IMR-90 (cell line): ENCODE measurements at places on chromosomes 5 and 9. TPM values are rescaled to one million over a fixed set of nuclear protein-coding genes. Genes with fewer than 3 reads are reported as not detected.

UBE2QL1 gene
- total RNA-seq = not detected in 2 replicates

RNF38 gene
- 8.8 and 11.9 TPM in 2 replicates for total RNA-seq

DNA sequence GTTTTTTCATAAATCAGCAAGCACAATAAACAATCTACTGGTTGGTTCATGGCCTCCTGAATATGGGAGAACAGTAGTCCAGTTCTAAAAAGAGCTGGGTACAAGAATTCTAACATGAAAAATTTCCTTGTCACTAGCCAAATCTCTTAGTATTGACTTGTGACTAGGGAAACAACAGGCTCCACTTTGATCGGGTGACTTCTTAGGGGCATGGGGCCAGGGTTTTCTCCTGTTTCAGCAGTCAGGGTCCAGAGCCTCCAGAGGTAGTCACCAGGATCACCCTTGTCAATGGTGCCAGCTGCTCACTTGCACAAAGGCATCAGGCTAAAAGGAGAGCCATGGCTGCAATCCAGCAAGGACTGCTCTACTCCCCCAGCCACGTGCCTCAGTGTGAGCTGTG is 38.1 kb downstream of the LPAR1 start:
- peaks cover 16% of the 10 kb centered on the region for H3K36me3 ChIP-seq
- H3K4me3 ChIP-seq = no peak overlapping the region
- DNase-seq = no peak
- peaks cover 25% of the 10 kb centered on the region for H3K4me1 ChIP-seq
- no peak overlapping the region for H3K27ac ChIP-seq

LMBRD2 gene
- 5.2 and 11.4 TPM in 2 replicates for total RNA-seq

DNA sequence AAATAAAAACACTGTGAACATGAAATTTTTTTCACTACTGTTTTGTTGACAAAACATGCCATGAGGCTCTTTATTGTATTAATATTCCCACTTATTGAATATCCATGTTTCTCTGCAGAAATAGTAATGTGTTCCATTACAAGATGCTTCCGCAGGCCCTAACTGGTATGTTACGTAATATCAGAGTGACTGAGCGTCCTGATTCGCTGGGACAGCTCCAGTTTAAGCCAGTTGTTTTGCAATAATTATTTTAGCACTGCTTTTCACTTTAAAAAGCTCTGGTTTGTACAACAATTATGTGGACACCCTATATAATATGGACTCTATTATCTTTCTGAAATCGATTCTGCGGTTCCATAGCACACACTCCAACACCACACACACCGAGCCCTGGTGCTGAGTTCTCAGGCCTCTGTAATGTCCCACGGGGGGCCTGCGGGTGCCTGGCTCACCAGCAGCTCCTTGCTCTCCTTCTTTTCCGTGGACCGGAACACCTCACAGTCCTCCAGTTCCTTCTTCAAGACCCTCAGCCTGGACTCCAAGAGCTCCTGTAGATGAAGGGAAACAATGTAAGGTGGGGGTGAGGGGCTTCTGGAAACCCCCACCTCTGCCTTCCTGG is 1.8 kb downstream of the TRIM7 start:
- peaks cover 4% of the 10 kb centered on the region; the same call in 1 of the 2 replicates for H3K4me1 ChIP-seq
- no peak overlapping the region for H3K4me3 ChIP-seq
- no peaks in the 10 kb centered on the region; the same call in 1 of the 2 replicates for H3K27me3 ChIP-seq
- no peaks in the 10 kb centered on the region for H3K36me3 ChIP-seq
- H3K27ac ChIP-seq = no peak overlapping the region

DNA sequence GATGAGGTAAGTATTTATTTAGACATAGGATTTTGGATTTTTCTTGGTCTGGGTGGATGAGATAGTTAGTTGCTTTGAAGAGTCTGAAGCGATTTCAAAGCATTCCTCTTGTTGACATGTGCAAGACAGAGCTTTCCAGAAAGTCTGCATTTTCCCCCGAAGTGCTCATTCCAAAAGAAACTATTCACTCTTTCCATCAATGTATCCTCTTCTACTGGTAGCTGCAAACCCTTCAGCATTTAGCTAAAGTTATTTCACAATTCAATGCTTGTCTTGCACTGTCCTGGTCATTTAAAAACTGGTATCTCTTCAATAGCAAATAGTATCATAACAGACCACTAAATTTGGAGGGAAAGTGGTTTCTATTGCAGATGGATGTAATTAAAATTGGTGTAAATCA is 13.0 kb downstream of the NREP start:
- H3K27ac ChIP-seq = no peak overlapping the region
- H3K27me3 ChIP-seq = no peaks in the 10 kb centered on the region
- no peaks in the 10 kb centered on the region for H3K36me3 ChIP-seq
- H3K4me3 ChIP-seq = no peak overlapping the region
- DNase-seq = peak; percentile 44

PCSK1 gene
- not detected in 2 replicates for total RNA-seq

MEIKIN gene
- total RNA-seq = not detected in 2 replicates

CCDC192 gene
- total RNA-seq = not detected in 2 replicates

FOXE1 gene
- under 0.01 and 0.28 TPM in 2 replicates for total RNA-seq

DNA sequence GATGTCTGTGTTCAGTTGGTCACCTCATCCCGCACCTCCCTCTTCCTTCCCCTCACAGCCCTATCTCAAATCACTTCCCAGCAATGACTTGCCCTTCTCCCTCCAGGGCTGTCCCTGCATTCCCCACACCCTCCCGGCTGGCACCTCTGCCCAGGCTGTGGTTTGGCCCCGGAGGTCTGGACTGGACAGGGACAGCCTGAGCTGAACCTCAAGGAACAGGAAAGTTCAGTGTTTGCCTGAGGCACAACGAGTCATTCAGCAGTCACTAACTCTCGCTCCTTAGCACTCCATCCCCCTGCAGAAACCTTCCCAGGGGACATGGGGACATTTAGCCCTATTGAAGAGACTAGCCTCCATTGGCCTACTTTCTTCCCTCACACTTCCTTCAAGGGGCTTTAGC is 58.3 kb upstream of the MAP3K1 start:
- peak; percentile 32 for DNase-seq
- H3K4me3 ChIP-seq = no peak overlapping the region
- H3K27me3 ChIP-seq = no peaks in the 10 kb centered on the region

- H3K4me1 ChIP-seq = no peaks in the 10 kb centered on the region
- H3K4me3 ChIP-seq = no peak overlapping the region
- no peak overlapping the region for H3K27ac ChIP-seq
- H3K36me3 ChIP-seq = no peaks in the 10 kb centered on the region
Observed at GRCh38 chr5:168734119-168734518, 155.0 kb upstream of the PANK3 start.

DNA sequence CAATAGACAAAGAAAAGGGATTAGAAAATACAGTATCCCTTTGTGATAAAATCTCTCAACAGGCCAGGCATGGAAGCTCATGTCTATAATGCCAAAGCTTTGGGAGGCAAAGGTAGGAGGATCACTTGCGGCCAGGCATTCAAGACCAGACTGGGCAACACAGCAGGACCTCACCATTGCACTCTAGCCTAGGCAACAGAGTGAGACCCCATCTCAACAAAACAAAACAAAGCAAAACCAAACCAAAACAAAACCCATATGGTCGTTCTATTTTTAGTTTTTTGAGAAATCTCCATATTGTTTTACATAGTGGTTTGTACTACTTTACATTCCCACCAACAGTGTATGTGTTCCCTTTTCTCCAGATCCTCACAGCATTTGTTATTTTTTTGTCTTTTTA is 193.0 kb downstream of the KIAA0825 start:
- no peaks in the 10 kb centered on the region for H3K4me1 ChIP-seq
- DNase-seq = no peak
- no peaks in the 10 kb centered on the region for H3K36me3 ChIP-seq
- H3K27ac ChIP-seq = no peak overlapping the region
- H3K27me3 ChIP-seq = no peaks in the 10 kb centered on the region

CACNA1B gene
- not detected in 2 replicates for total RNA-seq

DNA sequence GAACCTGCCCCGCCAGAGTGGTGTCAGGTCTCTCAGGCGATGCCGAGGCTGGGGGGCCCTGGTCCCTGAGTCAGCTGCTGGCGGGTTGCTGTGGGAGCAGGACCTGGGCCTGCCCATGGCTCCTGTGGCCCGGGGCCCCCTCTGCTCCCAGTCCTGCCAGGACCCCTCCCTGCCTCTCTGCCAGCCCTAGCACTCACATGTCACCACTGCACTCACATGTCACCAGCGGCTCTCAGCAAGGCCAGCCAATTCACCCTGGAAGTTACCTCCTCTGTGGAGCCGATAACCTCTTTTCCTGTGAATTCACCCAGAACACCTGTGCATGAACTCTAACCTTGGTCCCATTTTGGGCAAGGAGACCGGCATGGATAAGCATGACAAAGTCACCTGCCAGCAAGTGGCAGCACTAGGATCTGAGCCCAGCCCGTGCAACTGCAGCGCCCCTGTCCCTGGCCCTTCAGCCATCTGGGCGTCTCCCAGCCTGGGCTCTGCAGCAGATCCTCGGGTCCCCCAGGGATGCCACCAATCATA is 170.2 kb downstream of the GAPVD1 start:
- H3K4me3 ChIP-seq = no peak overlapping the region
- H3K36me3 ChIP-seq = peaks cover 2% of the 10 kb centered on the region; the same call in 1 of the 2 replicates
- no peaks in the 10 kb centered on the region for H3K4me1 ChIP-seq
- no peak overlapping the region for H3K27ac ChIP-seq
- no peaks in the 10 kb centered on the region for H3K27me3 ChIP-seq

KLF9 gene
- 7.5 and 11.4 TPM in 2 replicates for total RNA-seq

DNA sequence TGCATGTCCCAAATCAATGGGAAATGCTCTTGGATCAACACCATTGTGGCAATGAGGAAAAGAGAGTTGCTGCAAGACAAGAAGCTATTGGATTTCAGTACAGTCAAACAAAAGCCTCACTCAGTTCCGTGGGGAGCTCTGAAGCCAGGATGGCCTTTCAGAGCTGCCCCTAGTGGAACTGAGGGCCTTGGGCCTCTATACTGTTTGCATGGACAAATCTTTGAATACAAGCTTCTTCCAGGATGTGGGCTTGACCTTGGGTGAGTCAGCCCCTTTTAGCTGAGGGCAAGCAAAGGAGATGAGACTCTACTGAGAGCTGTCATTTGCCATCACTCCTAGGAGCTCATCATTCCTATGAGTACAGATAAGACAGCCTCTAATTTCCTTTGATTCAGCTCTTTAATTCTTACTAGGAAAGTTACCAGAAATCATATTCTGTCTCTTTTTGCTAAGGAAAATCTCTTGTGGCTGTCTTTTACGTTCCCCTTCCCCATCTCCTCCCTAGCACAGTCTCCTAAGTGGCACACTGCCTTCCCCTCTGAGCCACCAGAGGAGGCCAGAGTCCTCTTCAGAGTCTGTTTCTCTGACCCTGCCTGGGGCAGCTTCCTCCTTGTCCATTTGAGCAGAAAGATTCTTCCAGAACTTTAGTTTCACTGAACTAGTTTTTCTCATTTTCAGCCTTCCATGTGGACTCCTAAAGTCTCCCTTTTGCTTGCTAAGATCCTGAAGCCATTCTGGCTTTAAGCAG is 168.8 kb upstream of the POC5 start:
- no peaks in the 10 kb centered on the region for H3K27me3 ChIP-seq
- no peak overlapping the region for H3K4me3 ChIP-seq
- H3K36me3 ChIP-seq = no peaks in the 10 kb centered on the region

DNA sequence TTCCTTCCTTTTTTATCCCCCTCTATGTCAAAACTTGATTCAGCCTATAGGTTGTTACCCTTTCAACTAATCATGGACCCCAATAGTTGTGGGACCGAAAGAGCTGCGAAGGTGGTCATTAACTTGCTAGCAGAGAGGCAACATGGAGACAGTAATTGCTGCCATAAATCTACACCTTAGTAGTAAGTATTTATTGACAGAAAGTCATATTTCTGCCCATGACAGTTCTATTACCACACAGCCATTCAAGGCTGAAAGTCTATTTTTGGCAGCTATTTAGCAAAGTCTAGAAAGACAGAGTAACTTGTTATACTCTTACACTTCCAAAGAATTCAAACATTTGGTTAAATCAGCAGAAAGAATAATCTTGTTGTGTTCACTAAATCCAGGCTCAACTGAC is 236.2 kb downstream of the PRELID2 start:
- H3K27me3 ChIP-seq = no peaks in the 10 kb centered on the region
- no peak overlapping the region for H3K27ac ChIP-seq
- no peak for DNase-seq
- no peak overlapping the region for H3K4me3 ChIP-seq
- H3K4me1 ChIP-seq = no peaks in the 10 kb centered on the region
- no peaks in the 10 kb centered on the region for H3K36me3 ChIP-seq

DNA sequence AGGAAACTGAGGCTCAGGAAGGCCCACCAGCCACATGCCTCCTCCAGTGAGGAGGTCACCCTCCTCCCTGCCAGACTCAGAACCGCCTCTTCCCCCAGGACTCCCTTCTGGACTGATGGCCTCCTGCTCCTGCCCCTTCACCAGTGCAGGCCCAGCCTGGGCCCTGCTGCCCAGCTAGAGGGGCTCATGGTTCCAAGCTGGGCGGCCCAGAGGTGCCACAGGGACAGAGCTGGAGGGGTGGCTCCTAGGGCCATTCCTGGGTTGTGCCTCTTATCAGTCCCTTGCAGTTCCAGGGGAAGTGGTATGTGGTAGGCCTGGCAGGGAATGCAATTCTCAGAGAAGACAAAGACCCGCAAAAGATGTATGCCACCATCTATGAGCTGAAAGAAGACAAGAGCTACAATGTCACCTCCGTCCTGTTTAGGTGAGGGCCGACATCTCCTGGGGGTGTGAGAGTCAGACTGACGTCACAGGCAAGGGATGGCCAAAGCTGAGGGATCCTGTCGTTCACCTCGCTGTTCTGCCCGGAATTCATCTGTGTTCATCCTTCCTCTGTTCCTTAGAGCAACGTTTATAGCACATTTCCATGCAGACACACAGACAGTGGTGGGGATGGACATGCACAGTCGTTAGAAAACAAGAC is 819 bp downstream of the LCN2 start:
- peaks cover 13% of the 10 kb centered on the region; the same call in 1 of the 2 replicates for H3K27me3 ChIP-seq
- no peak overlapping the region for H3K27ac ChIP-seq
- no peaks in the 10 kb centered on the region for H3K36me3 ChIP-seq

DNA sequence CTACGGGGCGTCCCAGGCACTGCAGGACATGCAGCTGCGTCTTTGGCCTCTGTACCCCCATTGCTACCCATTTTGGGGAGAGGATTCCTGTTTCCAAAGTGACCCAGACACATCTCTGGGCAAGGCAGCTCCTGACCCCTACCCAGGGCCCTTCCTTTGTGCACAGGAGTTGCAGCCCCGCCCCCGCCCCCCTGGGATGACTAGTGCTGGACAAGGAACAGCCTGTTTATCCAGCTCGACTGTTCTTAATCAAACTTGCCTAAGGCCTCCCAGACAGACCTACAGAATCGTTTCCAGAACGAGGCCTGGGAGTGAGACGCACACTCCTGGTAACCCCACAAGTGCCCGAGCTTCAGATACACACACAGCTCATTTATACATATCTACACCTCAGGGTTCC is 13.2 kb downstream of the DIPK1B start:
- H3K27ac ChIP-seq = no peak overlapping the region; the same call in 1 of the 2 replicates
- no peaks in the 10 kb centered on the region for H3K27me3 ChIP-seq
- peaks cover 20% of the 10 kb centered on the region for H3K4me1 ChIP-seq
- H3K36me3 ChIP-seq = peaks cover 51% of the 10 kb centered on the region
- peak; percentile 57 for DNase-seq
